Cortex of kidney (tissue), 1 donor: ENCODE measurements at places on chromosomes 2 and 18.

- DNase-seq, result no peak
Measured at GRCh38 chr2:103594823-103595222, 833.0 kb downstream of the TMEM182 start.

DNA sequence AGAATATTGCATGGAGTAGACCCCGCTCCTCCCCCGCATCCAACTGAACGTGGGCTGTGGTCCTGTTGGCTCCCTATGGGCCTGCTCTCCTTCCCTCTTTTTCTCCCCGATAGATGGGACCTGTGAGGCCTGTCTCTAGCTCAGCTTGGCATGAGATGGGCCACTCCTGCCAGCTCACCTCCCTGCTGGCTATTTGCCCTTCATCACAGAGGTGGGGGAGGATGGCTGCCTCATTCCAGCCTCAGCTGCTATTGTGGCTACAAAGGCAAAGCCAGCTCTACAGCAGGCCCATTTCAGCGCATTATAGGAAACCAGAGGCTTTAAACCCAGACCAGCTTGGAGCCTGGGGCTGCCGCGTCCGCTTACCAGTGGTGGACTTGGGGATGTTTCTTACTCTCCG is 313.9 kb downstream of the GBX2 start:
- no peak for DNase-seq

DNA sequence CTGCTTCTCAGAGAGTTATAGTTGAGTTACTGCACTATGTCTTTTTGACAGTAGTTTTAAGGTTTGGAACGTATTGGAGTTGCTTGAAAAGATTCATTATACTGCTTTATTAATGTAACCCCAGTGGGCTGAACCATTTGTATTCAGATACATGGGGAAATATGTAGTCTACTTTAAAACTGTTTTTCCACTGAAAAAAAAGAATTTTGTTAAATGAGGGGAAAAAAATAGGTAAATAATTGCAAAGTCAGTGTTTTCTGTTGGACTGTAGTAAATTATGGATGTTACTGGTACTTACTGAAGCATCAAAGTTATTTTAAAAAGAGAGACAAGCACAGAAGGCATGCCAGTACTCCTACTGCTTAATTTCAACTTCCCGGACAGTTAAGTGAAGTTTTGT is 36.4 kb downstream of the ZC3H15 start:
- no peak for DNase-seq

DNA sequence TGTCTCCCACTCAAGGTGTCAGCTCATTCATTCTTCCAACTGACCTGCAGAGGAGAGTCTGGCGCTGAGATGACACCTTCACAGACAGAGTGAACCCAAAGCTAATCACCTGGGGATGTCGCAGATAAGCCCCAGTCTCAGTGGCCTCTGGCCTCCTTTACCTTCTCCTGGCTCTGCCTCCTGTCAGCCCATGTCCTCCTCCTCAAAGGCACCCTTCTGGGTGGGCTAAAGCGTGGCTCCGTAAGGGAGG is 194.1 kb downstream of the MIB1 start:
- no peak for DNase-seq

- DNase-seq, result no peak
Measured at GRCh38 chr2:187003611-187004010, 154.6 kb upstream of the ZSWIM2 start.

DNA sequence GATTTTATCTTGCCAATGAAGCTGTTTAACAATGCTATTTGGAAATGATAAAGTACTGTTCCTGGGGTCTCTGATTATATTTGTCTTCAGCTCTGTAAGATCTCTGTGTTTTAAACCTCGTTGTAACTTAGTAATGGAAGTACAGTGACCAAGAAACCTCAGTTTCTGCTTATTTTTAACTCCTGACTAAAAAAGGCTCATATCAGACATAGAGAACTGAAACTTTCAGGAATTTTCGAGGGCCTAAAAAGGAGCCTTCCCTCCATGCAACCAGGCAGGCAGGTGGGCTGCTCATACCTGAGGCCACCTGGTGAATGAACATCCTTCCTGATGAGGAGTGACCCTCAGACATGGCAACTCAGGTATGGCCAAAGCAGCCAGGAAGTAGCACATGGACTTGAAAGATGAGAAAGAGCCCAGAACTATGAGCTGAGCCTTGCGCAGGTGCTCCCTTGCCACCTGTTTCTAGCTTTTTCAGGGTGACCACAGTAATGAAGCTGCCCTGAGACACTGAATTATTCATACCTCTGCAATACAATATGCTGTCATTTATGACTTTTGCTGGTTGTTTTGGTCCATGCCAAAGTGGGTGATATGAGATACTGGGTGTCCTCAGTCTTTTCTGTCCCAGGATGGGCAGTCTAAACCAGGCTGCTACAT is 23.9 kb downstream of the MYO3B start:
- DNase-seq, result no peak

DNA sequence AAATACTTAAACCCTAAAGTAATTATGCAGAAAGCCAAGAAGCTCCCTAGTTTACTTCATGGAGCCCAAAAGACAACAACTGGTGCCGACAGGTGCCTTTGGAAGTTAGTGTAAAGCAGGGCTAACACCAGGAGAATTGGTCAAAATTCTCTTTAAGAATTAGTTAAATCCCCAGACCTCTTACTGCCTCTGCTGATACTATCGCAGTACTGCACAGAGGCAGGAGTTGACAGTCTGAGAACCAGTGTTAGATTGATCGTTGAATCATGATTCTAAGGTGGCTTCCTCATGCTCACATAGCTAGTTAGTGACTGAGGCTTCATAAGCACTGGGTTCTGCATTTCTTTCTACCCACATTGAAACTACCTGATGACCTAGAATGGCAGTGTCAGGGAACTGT is 445.0 kb downstream of the XIRP2 start:
- no peak for DNase-seq

DNA sequence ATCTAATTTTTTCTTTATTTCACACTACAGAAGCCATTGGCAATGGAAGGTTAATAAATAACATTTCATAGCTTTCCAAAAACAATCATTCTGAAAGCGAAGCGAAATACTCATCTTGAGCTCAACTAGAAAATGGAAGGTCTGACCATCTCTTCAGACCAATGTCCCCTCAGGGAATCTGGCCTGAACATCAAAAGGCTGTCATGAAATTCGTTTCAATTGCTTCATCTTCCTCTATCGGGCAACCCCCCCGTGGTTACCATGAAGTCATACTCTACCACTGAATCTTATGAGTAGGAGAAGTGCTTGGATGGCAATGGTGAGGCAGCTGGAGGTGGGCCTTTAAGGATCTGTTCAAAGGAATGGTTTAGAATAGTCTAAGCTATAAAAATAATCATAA is 22.9 kb upstream of the CYTIP start:
- DNase-seq, result no peak

DNA sequence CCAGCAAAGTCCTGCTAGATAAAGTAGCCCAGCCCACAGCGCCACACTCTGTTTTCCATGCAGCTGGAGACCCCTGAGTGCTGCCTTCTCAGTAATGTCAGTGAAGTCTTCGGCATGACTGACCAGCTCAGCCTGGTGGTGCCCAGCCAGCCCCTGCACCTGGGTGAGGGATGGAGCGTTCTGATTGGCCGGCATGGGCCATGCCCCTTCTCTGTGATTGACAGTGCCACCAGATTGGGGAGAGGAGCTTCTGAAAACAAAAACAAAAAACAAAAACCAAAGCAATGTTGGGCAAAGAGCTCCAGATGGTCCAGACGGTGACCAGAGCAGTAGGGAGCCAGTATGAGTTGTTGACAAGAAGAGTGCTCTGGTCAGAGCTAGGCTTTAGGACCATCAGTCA is 122.6 kb downstream of the DYSF start:
- no peak for DNase-seq

GRCh38 chr18:10442551-10442971 is 11.9 kb upstream of the APCDD1 start:
- no peak for DNase-seq

DNA sequence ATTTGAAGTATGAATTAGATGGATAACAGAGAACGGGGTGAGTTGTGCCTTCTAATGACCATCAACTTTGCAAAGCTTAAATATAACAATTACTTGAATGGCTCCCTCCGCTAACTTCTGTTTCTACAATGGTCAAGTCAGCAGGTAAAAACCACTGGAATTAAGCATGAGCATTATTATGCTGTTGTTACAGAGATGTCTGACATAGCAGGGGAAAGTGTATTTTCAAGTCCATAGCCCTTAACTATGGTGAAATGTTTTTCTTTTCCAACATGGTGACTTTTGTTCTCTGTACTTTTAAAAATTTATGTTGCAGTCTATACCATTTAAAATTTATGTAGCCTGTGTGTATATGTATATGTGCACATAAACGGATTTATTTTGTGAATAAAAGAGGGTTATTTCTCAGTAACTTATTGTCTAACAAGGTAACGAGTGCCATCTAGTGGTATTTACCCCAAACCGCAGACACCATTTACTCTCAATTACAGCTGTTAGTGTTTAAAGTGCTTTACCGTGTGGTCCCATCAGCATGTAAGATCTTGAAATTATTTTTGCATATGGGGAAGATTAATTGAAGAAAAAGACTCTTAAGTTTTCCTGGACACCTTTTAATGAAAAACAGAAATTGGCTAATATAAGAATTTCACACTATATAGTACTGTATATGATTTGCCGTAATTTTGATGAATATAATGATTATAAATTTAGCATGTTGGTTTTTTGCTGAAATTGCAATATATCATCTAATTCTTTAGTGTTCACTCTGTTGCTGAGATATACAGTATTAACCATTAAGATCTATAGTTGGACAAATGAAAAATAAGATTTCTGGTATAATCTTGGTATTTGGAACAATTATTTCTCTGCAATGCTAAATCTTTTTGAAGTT is 78.2 kb downstream of the UBE2E3 start:
- no peak for DNase-seq

DNA sequence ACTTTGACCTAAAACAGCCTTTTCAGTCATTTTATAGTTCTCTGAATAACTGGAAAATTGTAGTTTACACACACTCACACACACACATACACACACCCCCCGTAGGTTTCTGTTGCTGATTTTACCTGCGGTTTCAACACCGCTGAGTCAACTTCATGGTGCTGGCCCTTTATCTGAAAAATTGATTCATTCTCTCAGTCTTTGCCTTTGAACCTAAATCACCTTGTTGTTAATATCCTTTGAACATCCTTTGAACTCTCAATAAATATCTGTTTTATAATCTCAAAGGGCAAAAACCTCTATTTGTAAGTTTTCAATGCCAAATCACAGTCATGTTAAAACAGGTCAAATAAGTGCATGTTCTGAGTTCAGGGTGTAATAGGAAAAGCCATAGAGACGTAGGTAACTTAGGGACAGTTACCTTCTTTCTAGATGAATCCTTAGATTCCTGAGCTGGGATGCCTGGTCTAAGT is 109.0 kb upstream of the BZW1 start:
- no peak for DNase-seq

- DNase-seq, result no peak
Measured at GRCh38 chr2:181746844-181747243, 66.5 kb upstream of the NEUROD1 start.

GRCh38 chr2:193885419-193885818 is 1690.7 kb upstream of the TMEFF2 start:
- no peak for DNase-seq

- no peak for DNase-seq
Measured at GRCh38 chr2:24833821-24834732, 40.9 kb downstream of the CENPO start.

GRCh38 chr18:75727456-75727855 is 300.0 kb upstream of the SMIM21 start:
- DNase-seq, result no peak

- DNase-seq, result no peak
Measured at GRCh38 chr2:239129147-239129920, 271.5 kb downstream of the HDAC4 start.

DNA sequence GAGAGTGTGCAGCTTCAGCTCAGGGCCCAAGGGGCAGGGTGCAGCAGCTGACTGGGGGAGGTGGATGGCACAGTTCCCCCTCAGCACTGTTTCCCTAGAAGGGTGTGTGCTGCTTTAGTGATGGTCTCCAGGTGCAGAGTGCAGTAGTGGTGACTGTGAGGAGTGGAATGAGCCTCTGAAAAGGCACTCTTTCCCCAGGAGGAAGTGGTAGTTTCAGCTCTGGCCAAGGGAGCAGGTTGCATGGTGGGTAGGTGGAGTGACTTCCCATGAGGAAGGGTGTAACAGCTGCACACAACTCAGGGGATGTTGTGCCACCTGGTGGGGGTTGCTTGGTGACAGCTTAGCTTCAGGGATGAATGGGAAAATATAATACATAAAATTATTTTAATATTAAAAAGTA is 251.5 kb upstream of the NXPH2 start:
- DNase-seq, result no peak

- no peak for DNase-seq
Measured at GRCh38 chr18:79164706-79165105, 95.5 kb downstream of the ATP9B start.

- no peak for DNase-seq
Measured at GRCh38 chr2:231612109-231612455, 19.4 kb downstream of the TEX44 start.

- DNase-seq, result no peak
Measured at GRCh38 chr2:229387866-229388265, 116.8 kb upstream of the PID1 start.

DNA sequence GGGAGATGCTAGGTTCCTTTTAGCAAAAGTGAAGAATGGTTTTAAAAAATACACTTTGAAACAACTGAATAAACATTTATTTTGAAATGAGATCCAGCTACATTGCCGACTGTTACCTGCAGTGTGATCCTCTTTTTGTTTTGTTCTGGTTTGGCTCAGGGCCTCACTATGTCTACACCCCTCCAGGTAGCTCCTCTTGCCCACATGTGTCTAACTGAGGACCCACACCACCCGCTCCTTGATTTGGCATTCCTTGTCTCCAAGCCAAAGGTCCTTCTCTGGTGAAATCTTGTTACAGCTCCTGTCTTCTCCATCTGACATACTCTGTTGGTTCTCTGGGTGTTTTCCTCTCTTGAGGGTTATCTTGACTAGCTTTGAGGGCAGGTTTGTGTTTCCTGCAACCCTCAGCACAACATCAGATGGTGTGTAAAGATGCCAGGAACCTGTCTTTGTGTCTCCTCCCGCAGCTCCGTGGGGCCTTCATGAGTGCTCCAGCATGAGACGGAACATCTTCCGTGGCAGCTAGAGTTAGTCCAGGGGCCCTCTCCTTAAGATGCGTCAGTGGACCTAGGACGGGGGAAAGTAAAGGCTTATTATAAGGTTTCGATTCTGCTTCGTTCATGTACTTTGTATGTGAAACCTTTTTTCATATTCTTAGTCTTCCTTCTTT is 32.1 kb downstream of the MAP4K4 start:
- DNase-seq, result no peak

DNA sequence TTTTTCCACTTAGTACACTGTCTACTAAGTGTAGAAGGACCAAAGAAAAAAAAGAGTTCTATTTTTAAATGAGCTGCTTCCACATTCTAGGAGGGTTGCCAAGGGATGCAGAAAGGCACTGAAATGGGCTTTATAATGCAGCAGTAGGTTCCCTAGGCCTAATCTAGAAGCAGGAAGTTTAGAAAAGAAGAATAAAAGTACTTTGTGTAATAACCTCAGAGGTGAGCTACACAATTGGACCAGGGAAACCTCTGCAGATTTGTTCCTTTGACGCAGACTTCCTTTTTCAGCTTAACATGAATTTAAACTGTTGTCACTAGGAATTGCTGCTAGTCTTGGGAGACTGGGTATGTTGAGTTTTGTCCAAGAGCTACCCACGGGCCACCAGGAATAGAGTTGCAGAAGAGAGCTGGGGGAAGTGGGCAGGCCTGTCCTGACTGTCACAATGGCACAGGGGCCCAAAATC is 34.6 kb upstream of the RAB1A start:
- DNase-seq, result no peak
